ENCODE measurements at places on chromosomes 7 and 10.

DNA sequence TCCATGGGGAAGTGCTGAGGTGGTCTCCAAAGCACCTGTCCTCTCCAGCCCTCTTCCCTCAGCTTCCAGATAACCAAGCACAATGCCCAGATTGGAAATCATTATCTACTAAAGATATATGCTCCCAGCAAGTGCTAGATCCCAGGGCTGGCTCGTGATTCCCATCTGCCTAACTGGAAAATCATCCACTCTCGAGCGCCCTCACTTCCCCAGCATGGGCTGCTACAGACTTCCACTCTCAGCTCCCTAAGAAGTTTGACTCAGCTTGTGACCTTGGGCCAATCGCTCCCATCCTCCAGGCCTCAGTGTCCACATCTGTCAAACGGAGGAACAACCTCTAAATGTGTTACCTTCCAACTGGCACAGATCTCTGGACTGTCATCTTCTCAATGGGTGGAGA, 112.4 kb upstream of the ZMIZ1 start:
- DNase-seq = no peak

GRCh38 chr7:1569016-1569415, 816 bp downstream of the PSMG3 start:
- DNase-seq = no peak

DNA sequence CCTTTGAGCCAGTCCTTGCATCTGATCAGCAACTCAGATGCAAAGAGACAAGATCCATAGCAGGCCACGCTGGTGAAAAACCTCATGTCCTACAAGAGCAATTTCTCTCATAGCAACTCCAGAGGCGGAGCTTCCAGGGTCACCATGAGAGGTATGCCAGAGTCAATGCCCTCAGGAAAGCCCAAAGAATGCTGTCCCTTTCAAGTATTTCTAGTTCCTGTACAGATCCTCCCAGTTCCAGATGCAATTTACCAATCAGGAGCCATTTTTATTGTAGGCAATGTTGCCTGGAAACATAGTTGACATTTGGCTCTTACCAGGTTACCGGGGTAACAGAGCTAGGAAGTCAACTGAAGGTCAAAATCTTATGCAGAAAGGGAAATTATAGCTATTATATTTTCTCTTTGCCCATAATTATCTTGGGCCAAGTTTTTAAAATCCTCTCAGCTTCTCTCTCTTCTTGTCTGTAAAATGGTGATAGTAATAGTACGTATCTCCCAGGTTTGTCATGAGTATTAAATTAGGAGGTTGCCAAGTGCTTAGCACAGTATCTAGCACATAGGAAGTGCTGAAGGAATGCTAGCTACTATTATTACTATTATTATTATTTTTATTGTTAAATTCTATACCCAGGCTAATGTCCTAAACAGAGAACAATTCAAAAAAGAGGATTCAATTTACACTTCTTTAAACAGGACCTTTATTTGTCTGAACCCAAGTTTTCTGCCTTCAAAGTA, 46.3 kb upstream of the TM9SF3 start:
- DNase-seq = no peak

- DNase-seq = no peak
Observed at GRCh38 chr10:44920252-44920651, 9.1 kb downstream of the TMEM72 start.

GRCh38 chr7:105000200-105000599, 13.8 kb upstream of the KMT2E start:
- no peak for DNase-seq

- no peak for DNase-seq
Observed at GRCh38 chr7:30743371-30744074, 8.4 kb upstream of the INMT start.

GRCh38 chr10:36888925-36889573, 236.3 kb upstream of the ANKRD30A start:
- peak; percentile 18 for DNase-seq

DNA sequence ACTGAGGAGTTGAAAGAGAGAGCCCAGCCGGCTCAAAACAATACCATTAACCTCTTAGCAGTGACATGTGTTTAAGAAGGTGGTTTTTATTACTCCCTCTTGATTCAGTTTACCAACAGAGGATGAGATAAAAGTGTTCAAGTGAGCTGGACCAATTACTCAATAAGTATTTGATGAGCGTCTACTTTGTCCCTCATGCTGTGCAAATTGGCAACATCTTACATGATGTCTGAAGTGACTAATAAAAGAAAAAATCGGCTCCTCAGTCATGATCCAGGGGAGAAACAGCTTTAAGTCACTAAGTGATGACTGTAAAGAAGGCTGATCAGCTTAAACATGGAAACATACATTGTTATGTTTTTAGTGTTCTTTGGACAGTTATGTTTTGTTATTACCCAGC, 7.8 kb downstream of the WNT16 start:
- no peak for DNase-seq

- DNase-seq = no peak
Observed at GRCh38 chr7:42338231-42338915, 101.4 kb upstream of the GLI3 start.

- no peak for DNase-seq
Observed at GRCh38 chr10:31864834-31865518, 63.7 kb downstream of the ARHGAP12 start.

DNA sequence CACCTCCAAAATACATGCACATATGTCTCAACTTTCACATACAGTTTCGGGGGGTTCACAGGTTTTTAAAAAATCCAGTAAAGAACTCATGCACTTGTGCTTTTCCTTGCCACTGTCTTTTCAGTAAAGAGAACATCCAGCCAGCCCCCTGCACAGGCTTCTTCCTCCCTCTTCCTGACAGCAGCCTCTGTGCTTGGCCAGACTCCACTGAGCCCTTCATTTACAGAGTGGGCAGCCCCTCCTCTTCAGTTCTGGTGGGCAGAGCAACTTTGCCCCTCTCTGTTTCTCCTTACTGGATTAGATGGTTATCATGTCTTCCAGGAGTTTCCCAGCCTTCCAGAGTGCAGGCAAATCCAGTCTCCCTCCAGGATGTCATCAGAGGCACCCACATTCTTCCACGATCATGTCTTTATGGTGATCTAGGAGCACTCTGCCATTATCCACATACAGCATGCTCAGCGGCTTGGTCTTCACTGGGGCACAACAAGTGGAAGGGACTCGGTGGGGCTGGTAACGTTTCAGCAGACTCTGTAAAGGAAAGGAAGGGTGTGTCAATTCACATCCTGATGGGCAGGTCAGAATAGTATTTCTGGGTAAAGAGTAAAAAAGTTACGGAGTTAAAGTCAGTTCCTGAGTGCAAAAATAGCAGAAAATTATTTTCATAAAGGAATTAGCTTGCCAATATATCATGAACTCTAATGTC, 8.8 kb downstream of the NODAL start:
- no peak for DNase-seq

GRCh38 chr7:98771519-98771918, 98.3 kb downstream of the TMEM130 start:
- DNase-seq = peak; percentile 59

DNA sequence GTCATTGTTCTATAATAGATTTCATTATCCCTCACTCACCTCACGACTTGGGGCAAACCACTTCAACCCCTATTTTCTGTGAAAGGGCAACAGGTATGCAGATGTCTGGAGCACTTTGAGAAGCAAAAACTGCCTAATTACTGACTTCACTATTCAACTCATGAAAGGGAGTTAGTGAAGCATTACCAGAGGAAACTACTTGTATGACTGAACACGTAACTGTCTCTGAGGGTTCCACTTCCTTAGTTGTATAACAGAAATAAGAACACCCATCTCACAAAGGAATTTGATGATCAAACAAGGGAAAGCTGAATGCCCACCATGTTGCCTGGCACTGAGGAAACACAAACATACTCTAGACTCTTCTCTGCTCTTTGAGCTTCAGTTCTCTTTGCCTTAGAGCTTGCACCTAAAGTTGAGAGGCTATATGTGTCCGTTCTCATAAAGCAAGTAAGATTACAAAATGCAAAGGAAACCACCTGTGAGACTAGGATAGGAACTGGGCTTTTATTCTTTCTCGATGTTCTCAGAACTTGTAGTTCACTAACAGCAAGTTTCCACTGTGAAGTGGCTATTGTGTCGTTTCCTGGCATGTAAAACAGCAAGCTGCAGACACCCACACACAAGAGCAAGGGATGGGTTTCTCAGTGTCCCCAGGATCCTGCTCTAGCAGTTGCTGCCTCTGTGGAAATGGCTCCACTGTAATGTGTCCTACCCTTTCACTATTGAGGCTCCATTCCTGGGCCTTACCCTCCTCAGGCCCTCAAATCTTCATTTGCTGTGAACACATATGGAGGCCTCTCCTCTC, 2.6 kb downstream of the TMEM243 start:
- peak; percentile 35 for DNase-seq

GRCh38 chr7:39987641-39988347, 37.7 kb downstream of the CDK13 start:
- no peak for DNase-seq

DNA sequence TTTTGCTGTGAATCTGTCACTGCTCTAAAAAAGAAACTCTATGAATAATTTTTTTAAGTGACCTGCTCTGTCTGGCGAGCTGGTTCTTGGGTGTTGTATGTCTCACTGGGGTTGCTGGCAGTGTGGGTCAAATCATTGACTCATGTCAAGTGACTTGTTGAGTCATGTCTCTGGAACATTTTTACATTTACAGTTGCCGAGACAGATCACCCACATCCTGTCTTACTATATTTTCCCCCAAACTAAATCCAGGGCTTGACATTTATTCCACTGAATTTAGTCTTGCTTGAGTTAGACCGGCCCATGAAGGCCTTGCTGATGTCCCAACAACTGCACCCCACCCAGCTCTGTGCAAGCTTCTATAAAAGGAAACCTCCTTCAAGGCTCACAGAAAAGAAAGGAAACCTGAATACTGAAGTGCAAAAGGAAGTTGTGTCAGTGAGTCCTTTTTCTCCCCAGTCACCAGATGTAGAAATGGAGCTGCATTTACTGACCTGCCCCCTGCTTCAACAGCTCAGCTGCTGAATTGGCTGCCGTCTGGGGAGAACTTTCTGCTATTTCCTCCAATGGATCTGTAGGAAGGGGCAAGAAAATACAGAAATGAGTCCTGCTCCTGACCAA, 290.3 kb downstream of the TNS3 start:
- DNase-seq = no peak

- peak; percentile 93 for DNase-seq
Observed at GRCh38 chr10:23095404-23095965, at the start of gene MSRB2. Gene MSRB2 (plus strand): TSS chr10:23095579. CDS start chr10:23095609, 30 bp downstream.

GRCh38 chr7:34019301-34019790, 114.0 kb downstream of the BMPER start:
- no peak for DNase-seq

- no peak for DNase-seq
Observed at GRCh38 chr10:118031351-118032075, 15.2 kb downstream of the RAB11FIP2 start.

- no peak for DNase-seq
Observed at GRCh38 chr7:36918591-36918990, 194.3 kb upstream of the AOAH start.

DNA sequence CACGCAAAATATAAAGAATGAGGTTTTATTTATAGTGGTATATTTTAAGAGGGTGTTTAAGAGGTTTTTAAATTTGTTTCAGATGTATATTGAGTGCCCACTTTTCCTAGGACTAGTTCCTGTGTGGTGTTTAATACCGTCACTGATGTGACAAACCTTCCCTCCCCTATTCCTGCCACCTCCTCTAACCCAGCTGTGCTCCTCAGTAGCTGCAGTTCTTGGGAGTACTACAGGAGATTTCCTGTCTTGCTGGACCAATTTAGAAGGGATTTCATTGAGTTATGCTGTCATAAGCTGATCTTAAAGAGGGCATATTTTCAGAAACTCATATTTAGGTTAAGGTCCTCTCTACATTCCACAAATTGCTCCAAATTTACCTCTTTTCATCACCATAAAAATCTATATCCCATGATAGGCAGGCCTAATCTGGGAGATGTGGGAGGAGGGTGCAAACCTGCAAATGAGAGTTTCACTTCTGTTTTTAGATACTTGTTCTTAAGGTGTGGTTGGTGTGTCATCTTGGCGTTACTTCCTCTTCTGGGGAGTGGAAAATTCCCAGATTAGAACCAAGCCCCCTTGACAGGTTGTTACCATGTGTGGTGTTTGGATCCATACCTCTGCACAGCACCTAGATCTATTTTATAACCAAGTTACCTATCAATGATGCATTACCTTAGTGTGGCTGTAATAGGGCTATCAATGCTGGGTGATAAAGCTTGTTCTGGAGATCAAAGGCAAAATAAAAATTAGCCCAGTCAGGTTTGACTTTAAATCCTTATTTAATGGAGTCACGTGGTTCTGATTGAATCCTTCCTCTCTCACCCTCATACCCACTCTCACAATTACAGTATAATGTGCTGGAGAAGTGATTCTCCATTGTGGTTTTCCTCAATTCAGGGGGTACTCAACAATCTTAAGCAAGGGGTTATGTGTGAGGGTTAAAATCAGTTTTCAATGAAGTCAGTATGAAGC, 141.1 kb downstream of the CDK14 start:
- DNase-seq = no peak

GRCh38 chr10:100155936-100156335, 29.9 kb downstream of the ERLIN1 start:
- no peak for DNase-seq
